ENCODE measurements at places on chromosomes 2 and 18. TPM values are rescaled to one million over a fixed set of nuclear protein-coding genes. Genes with fewer than 3 reads are reported as not detected.

PTGR3 gene
- total RNA-seq = 81.5 TPM

ACOXL gene
- not detected for total RNA-seq

VWA3B gene
- 0.32 TPM for total RNA-seq

GKN1 gene
- total RNA-seq = not detected

ANKRD30BL gene
- not detected for total RNA-seq

CCL20 gene
- not detected for total RNA-seq

HOXD3 gene
- total RNA-seq = 0.38 TPM

GRCh38 chr2:56898986-56899385 lies 715.2 kb downstream of the CCDC85A start:
- no peak for DNase-seq

- DNase-seq = no peak
These were observed 60.1 kb upstream of the LRRTM1 start for GRCh38 chr2:80364524-80365212.

GRCh38 chr2:196487417-196487816 lies 152.1 kb upstream of the CCDC150 start:
- no peak for DNase-seq

- DNase-seq = no peak
These were observed 258.1 kb downstream of the CTNNA2 start for GRCh38 chr2:79770926-79771325.

- DNase-seq = no peak
These were observed 28.4 kb downstream of the NGEF start for GRCh38 chr2:232984451-232985207.

DNA sequence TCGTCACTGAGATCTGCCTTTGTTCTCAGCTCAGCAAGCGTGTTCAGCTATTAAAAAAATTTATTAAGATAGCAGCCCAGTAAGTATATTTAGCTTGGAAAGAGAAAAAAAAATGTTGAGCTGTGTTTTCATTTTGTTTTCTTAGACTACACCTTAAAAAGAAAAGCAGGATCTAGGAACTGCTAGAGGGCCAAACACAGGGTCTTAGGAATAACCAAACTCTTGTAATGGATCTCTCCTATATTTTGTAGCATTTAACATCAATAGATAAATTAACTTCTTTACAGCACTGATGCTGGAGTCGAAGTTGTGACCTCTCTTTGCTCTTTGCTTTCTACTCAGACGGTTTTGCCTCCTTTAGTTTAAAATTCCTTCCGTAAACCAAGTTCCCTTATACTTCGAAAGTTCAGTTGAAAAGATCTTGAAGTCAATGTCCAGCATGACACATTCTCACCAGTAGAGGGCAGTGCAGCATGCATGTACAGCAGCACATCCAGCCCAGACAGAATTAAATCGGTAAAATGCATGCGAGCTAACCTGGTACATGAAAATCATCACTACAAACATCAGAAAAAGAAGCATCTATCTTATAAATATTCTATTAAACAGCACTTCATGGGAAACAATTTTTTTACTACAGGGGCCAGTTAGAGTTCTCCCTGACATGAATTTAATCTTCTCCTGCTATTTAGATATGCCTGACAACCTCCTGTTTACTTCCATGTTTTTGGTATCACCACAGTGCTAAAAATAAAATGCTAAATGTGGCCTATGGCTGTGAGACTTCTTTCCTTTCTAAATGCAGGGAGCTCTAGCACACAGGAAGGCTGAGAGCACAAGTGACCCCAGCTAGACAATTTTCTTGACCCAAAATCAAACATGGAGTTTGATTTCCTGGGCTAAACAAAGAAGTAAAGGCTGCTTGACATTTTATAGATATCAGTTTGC lies 48.2 kb upstream of the MAP3K20 start:
- peak; percentile 72 for DNase-seq

- DNase-seq = no peak
These were observed 7.8 kb upstream of the WNT10A start for GRCh38 chr2:218872645-218873358.

DNA sequence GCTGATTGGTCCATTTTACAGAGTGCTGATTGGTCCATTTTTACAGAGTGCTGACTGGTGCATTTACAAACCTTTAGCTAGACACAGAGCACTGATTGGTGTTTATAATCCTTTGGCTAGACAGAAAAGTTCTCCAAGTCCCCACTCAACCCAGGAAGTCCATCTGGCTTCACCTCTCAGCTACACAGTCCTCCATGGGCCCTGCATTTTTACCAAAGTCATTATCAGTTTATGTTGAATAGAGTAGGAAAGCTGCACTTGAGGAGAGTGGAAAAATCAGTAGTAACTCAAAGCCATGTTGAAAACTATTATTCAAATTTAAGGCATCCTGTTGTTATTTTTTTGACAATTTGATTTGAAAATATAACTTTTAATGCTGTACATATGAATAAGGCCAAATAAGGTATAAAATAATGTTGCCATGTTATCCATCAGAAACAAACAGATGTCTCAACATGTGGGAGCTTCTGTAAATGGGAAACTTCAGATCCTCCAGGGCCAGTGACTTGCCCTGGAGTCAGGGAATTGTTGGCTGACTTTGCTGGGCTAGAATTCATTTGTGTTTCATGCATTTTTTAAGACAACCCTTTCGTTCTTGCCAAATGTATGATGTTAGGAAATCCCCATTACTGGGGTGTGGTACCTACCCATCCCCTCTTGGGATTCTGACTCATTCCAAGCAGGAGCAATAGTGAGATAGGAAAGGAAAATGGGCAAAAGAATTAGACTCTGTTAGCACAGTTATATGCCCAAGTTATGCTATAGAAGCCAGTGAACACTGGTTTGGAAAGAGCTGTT lies 37.8 kb upstream of the CCDC195 start:
- no peak for DNase-seq

GRCh38 chr2:16382451-16382850 lies 283.2 kb downstream of the CYRIA start:
- no peak for DNase-seq

GRCh38 chr18:50582500-50582899 lies 22.6 kb downstream of the MAPK4 start:
- DNase-seq = peak; percentile 72

DNA sequence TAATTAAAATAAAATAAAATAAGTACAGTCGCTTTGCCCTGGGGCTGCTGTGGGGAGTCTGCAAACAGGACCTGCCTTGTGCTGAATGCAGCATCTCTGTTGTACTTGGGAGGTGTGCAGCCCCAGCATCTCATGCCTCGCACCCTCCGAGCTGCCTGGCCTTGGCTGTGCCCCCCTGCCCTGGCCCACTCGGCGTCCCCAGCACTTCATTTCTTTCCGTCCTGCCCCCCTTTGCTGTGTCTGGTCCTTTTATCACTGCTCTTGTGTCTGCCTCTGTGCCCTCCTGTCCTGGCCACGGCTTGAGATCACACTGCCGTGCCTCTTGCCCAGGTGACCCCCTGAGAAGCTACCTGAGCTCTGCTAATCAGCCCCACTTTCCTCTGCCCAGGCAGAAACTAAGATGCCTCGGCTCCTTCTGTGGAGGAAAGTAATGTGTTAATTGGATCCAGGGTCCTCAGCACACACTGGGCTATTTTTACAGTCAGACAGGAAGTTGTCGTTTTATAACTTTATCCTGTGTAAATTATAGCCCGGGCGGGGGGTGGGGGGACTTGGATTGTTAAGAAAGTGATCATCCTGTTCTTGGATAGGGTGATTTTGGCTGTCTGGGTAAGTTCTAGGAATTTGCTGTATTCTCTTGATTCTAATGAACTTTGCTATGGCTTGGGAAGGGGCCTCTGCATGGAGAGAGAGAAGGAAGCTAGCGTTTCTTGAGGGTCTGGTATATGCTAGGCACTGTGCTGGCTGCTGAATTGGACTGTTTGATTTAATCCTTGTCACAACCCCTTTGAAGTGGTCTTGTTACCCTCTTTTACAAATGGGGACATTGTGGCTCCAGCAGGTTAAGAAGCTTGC lies 69.4 kb downstream of the AGAP1 start:
- no peak for DNase-seq

GRCh38 chr2:204691911-204692510 lies 146.7 kb downstream of the PARD3B start:
- DNase-seq = no peak

DNA sequence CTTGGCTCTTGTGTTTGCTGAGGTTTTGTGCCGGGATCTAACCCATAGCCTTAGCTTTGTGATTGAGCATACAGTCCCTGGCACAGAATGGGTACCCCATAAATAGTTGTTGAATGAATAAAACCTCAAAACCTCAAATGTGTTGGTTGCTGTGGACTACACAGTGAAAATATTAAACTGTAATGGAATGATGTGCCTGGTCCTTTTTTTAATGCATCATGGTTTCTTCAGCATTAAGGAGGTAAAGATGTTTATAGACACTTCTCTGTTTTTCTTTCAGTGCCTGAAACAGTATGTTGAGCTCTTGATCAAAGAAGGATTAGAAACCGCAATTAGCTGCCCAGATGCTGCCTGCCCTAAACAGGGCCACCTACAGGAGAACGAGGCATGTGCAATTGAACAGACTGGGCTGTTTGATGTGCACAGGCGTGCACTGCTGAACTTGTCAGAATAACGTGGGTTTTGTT lies 97.0 kb downstream of the RNF144A start:
- DNase-seq = no peak

GRCh38 chr2:232482301-232483238 lies 5.1 kb downstream of the ECEL1 start:
- DNase-seq = peak; percentile 28

GRCh38 chr2:4415810-4416413 lies 712.5 kb downstream of the DCDC2C start:
- no peak for DNase-seq

DNA sequence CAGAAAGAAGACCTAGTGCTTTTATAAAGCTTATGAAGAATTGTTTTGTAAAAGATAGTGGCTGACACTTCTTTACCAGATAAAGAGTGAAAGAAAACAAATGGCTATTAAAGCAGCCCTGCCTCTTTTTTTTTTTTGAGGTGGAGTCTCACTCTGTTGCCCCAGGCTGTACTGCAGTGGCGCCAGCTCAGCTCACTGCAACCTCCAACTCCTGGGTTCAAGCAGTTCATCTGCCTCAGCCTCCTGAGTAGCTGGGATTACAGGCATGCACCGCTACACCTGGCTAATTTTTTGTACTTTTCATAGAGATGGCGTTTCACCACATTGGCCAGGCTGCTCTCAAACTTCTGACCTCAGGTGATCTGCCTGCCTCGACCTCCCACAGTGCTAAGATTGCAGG lies 12.9 kb downstream of the ARPC2 start:
- no peak for DNase-seq

All from Right ventricle myocardium superior (tissue), 1 donor.